ENCODE measurements at places on chromosomes 4 and X.

- no peak for DNase-seq
Observed at GRCh38 chrX:110584083-110584482, 211.5 kb downstream of the CHRDL1 start.

DNA sequence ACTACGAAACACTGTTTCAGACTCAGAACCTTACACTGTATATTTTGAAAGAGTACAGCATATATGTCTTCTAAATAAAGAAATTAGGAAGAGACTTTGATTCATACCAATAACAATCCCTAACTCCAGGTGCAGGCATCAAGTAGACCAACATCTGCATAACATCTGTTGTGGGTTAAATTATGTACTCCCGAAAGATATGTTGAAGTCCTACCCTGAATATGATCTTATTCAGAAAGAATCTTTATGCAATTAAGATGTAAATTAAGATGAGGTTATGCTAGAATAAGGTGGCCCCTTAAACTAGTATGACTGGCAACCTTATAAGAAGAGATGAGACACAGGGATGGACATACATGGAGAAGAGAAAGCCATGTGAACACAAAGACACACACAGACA is 117.9 kb downstream of the INPP4B start:
- no peak for DNase-seq

DNA sequence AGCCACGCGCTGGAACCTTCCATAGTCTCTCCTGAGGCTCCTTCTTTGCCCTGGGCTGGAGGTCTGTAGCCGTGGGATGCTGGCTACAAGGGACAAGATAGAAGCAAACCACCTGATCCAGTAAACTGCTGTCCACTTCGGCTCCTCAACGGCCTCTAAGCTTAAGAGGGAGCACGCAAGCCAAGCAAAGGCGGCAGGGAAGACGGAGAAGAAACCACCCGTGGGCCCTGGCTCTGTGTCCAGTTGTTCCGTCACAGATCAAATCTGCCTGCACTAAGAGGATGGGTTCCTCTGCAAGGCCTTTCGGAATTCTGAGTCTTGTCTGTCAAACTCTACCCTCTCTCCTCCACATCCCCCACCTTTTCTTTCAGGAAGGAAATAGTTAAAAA is 401 bp upstream of the EDNRA start:
- no peak for DNase-seq

DNA sequence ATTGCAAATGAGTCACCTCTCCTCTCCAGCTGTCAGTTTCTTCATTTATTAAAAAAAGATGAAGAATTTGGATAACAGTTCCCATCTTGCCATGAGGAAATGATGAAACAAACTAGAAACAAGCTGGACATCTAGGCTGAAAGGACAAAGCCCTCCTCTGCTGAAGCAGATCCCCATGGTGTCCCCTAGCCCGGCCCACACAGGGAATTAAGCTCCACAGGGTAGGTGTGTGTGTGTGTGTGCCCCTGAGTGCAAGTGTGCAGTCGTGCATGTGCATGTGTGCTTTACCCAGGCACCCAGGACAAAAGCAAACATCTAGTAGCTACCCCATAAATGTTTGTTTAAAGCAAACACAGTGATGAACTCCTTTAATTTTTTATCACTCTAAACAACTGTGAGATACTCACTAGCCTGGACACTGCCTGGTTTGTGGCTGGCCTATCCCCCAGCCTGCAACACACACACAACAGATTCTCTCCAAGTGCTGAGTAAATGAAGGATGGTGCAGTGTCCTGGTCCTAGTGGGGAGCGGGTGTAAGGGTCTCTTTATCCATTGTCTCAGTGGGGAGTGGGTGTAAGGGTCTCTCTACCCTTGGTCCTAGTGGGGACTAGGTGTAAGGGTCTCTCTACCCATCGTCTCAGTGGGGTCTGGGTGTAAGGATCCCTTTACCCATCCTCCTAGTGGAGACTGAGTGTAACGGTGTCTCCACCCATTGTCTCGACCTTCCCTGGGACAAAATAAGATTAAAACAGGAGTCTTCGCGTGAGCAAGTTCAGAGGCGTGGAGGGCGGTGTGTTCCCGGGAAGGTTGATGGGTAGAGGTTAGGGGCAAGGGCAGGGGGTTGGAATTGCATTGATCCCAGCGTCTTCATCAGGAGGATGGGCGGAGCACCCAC is 688 bp upstream of the EVC start:
- no peak for DNase-seq

DNA sequence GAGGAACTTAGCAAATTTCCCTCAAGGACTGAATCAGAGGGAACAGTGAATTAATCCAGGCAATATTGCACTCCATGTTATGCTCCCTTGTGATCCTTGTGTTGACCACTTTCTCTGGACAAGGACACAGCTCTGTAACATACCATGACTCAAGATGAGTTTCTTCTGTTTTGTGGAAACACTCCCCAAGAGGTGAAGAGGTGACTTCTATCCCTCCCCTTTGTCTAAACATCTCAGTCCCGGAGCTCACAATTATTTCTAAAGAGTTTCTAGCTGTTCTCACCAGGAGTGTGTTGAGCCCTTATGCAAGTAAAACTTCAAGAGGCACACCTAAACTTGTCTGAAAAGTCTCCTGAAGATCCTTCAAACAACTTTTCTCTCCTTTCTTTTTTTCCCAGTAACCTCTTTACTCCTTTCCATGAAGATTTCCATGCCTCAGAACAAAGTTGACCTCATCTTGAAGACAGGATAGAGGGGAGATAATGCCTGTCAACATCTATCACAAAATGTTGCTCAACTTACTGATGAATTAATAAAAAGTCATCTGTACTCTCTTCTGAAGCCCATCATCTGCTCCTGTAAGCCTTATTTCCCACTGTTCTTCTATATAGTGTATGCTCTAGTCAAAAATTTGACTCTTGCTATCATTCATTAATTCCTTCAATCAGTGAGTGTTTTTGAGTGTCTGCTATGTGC is 429.1 kb downstream of the SPRY1 start:
- no peak for DNase-seq

GRCh38 chr4:169234137-169234855 is 36.5 kb downstream of the SH3RF1 start:
- DNase-seq, result no peak

DNA sequence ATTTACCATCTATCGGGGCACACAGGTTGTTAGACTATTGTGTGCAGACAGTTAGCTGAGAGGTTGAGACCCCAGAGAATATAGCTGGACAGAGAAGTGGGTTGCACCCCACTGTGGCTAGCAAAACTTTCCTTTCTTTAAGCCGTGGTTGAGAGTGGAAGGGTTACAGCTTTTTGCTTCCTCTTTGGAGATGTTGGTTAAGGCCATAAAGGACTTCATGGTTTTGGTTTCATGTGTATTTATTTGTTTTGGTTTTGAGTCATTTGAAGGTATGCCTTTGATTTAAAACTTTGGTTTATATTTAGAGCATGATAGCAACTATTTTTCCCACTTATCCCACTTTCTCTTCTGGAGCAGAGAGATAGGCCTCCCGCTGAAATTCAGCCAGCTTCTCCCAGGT is 274.3 kb upstream of the IL1RAPL1 start:
- no peak for DNase-seq

- DNase-seq, result no peak
Observed at GRCh38 chrX:9465380-9466123, 694 bp downstream of the TBL1X start.

- DNase-seq, result no peak
Observed at GRCh38 chr4:110306303-110306702, 107.9 kb upstream of the ELOVL6 start.

DNA sequence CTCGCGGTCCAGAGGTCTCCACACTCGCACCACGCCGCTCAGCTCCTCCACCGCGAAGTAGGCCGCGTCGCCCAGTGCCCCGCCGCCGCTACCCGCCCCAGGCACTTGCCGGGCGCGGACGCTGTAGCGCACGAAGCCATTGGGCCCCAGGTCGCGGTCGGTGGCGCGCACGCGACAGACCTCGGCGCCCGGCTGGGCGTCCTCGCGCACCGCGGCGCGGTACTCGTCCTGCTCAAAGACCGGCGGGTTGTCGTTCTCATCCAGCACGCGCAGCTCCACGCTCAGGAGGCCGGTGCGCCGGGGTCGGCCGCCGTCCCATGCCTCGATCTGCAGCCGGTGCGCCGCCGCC is 1.4 kb downstream of the DCHS2 start:
- DNase-seq, result no peak

DNA sequence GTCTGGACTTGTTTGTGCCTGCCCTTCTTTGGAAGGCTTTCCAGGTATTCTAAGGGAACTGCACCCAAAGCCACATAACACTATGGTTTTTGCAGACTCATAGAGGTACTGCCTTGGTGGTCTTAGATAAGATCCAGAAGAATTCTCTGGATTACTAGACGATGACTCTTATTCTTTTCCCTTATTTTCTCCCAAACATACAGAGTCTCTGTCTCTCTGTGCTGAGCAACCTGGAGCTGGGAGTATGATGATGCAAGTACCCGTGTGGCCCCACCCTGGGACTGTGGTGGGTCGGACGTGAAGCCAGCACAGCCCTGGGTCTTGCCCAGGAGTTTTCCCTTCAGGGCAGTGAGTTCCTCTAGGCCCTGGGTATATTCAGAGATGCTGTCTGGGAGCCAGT is 1342.4 kb upstream of the TENM3 start:
- DNase-seq, result no peak

GRCh38 chr4:135917011-135917410 is 1615.3 kb downstream of the PCDH18 start:
- DNase-seq, result no peak

DNA sequence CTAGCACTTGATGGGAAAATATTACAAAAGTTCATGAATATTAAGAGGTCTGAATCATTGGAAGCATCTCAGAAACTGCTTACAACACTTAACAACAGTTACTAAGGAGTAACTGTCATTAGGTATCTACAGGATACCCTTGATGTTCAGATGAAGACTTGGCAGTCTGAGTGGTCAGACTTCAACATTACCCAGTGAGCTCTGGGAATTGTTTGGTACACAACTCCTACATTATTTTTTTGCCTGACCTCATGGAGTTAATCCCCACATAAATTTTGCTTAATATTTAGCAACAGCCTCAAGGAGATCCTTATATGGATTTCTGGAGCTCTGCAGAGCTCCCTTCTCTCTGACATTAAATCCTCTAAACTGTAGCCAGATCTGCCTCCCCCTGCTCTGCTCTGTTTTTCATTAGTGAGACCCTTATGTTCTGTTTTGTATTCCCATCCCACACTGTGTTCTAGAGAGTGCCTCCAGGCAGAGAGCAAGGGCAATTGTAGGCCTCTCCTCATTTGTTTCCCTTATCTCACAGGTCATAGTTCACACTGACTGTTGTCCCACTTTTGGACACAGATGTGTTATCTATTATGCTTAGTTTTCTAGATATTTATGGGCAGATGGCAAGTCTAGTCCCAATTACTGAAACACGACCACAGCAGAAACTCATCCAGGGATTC is 368.8 kb downstream of the GASK1B start:
- DNase-seq, result no peak

GRCh38 chr4:119209077-119209476 is 3.4 kb upstream of the USP53 start:
- no peak for DNase-seq

- no peak for DNase-seq
Observed at GRCh38 chr4:186329372-186329771, 63.4 kb downstream of the F11 start.

DNA sequence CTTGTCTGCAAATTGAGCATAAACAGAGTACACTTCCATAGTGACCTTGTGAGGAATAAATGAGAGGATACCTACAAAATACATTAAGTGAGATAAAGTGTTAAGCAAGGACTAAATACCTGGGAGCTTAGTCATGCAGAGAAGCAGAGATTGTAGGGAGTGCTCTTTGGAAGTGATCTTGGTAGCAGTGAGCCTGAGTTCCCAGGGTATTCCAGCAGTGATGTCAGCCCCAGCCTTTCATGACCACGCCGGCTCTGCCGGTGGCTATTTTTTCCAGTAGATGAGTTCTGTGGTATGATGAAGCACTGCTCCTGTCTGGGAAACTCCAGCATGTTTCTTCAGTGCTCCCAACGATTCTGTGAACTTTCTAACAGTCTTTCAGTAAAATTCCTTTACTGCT is 391.5 kb upstream of the IGFBP7 start:
- no peak for DNase-seq

- no peak for DNase-seq
Observed at GRCh38 chr4:2924765-2925301, 38.4 kb downstream of the NOP14 start.

- no peak for DNase-seq
Observed at GRCh38 chr4:11214281-11214680, 214.4 kb downstream of the HS3ST1 start.

- DNase-seq, result no peak
Observed at GRCh38 chrX:37658343-37659030, 27.1 kb upstream of the XK start.

DNA sequence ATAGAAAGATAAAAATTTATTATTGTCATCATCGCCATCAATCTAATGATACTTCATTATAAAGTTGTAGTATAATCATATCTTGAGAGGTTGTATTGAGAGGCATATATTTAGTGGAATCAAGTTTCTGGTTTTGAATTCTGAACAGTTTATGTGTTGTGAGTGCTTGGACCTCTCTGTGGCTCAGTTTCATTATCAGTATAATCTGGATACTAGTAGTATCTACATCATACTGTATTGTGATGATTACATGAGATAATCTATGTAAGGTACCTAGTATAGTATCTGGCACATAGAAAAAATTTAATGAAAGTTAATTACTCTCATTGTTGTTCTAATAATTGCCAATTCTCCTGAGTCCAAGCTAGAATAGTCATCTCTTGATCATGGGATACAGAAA is 161.2 kb upstream of the UBQLN2 start:
- DNase-seq, result no peak

DNA sequence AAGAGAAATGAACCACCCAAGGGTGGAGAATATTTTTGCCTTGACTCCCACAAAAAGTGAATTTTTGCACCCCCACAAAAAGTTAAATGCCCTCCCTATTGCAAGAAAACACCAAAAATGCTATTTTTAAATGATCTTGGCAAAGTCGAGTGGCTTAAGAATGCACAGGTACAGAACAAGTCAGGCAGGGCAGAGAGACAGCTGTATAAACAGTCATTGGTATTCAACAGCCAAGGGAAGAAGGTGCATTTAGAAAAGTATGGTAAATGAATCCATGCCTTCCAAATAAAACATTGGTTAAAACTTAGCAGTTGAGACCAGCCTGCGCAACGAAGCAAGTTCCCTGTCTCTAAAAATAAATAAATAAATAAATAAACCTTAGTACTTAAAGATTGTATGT is 169.3 kb downstream of the CHIC2 start:
- no peak for DNase-seq

DNA sequence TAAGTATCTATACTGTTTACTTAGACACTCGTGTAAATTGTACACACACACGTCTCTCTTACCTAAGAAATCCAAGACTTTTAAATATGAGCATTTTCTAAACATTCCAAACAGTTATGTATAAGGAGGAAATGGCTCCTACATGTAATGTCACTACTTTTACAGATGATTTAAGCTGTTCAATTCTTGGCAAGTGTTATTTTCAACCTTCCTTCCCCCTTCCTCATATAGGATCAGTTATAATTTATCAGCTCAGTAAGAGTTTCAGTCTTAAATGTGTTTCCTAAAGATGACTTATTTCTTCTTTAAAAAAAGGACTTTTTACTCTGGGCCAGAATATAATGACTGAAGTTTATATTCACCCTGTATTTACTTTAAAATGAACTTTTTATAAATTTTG is 601.1 kb downstream of the ANKRD50 start:
- no peak for DNase-seq

- DNase-seq, result no peak
Observed at GRCh38 chrX:10166248-10166716, 9.5 kb downstream of the CLCN4 start.

GRCh38 chr4:29558789-29559188 is 1161.4 kb upstream of the PCDH7 start:
- DNase-seq, result no peak

GRCh38 chr4:5424901-5425300 is 283.5 kb downstream of the EVC2 start:
- no peak for DNase-seq

Data from cerebellar nuclear complex (tissue), 1 donor.